KG1 (cell line): ENCODE measurements at places on chromosomes 11 and 22.

DNA sequence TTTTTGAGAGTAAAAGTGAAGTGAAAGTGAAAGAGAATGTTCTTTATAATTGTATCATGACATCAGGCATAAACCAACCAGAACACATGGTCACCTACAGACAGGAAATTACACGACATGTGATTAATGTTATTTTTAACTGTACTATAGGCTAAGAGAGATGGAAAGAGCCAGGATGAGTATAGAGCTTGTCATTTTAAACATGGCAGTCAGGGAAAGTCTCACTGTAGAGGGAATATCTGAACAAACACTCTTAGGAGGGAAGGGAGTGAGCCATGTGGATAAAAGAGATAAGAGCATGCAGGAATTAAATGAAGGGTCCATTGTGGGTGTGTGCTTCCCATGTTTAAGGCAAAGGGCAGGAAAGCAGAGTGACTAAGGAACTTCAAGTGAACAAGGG is 599.1 kb upstream of the FAT3 start:
- no peak for DNase-seq

DNA sequence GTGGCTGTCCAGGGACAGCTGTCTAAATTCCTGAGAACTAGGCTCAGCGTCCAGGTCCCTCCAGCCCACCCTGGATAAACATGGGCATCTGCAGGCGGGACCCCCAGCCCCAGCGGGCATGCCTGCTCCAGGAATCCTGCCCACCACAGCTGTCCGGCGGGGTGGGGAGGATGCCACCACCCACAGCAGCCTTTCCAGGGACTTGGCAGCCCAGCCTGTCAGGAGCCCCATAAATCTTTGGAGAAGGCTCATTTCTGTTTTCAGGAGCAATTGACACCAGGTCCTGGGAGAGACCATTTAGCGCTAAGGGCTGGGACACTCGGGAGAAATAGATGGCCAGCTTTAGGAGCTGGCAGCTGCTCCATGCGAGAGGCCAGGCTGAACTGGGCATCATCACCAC is 358.9 kb downstream of the CADM1 start:
- DNase-seq: no peak

- DNase-seq: no peak
Observed at GRCh38 chr11:16883174-16883573, 131.0 kb downstream of the PLEKHA7 start.

GRCh38 chr11:25981998-25982397 is 349.9 kb upstream of the ANO3 start:
- DNase-seq: no peak

- DNase-seq: no peak
Observed at GRCh38 chr11:81449588-81450156, 1284.0 kb downstream of the FAM181B start.

- DNase-seq: no peak
Observed at GRCh38 chr11:131483877-131484276, 113.5 kb downstream of the NTM start.

DNA sequence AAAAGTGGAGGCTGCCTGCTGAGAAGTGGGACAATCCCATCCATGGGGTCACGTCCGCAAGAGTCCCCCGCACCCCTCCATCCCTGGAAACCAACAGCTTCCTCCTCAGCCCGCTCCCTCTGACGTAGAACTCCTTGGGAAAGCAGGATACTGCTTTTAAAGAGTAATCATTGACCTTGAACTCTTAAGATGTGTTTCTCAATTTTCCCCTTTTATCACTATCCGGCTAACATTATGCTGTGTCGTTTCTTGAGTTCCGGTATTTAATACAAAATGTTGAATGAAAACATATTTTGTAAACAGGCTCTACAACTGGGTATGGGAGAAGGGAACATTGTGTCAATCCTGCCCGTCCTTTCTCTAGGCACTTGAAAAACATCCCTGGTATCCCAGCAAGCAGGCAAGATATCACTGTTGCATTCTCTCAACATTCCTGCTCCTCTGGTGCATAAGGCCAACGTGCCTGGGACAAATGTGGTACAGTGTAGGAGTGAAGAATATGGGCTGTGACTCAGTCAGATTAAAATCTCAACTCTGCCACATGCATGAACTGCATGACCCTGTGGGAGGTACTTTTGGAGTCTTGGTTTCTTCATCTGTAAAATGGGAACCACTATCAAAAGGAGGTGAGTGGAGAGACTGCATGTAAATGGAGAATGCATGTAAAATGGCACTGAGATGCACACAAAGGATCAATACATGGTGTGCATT is 52.8 kb downstream of the WT1 start:
- DNase-seq: no peak

GRCh38 chr11:75576499-75576918 is 14.5 kb downstream of the SERPINH1 start:
- peak; percentile 23 for DNase-seq

GRCh38 chr11:66012371-66012945 is 650 bp downstream of the CST6 start:
- DNase-seq: no peak

GRCh38 chr11:96199563-96200025 is 143.4 kb downstream of the MAML2 start:
- no peak for DNase-seq

DNA sequence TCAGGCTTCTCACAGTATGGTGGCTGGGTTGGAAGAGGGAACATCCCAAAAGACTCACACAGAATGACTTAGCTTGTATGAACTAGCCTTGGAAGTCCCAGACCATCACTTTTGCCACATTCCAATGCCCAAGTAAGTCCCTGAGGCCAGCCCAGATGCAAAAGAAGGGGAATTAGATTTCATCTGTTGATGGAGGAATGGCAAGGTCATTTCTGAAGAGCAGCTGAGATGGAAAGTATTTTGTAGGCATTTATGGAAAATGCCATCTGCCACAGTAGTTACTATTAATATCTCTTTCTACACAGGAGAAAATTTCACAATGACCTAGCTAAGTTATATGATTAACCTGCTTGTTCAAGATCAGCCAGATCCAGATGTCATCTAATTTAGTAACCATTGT is 58.8 kb downstream of the ENDOD1 start:
- DNase-seq: no peak

DNA sequence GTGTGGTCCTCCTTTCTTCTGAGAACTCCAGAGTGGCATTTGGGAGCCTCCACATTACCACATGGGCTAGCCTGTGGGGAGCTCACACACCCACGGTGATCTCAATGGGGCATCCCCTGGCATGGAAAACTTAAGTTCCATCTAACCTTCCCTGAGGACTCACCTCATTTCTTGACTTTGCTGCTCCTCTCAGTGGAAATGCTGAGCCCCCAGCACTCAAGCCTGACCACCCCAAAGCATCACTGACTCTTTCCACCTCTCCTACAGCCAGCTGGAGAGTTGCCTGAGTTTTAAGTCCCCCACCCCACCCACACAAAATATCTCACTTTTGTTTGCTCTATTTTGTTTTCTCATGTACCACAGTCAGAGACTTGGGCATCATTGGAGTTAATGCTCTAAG is 23.8 kb upstream of the PARVA start:
- no peak for DNase-seq

- no peak for DNase-seq
Observed at GRCh38 chr22:44341431-44342346, 28.9 kb upstream of the SHISAL1 start.

GRCh38 chr11:95445746-95446333 is 214.8 kb upstream of the SESN3 start:
- no peak for DNase-seq

- DNase-seq: no peak
Observed at GRCh38 chr11:2548596-2548995, 103.8 kb downstream of the KCNQ1 start.

- no peak for DNase-seq
Observed at GRCh38 chr11:31711137-31711536, 100.0 kb downstream of the PAX6 start.

DNA sequence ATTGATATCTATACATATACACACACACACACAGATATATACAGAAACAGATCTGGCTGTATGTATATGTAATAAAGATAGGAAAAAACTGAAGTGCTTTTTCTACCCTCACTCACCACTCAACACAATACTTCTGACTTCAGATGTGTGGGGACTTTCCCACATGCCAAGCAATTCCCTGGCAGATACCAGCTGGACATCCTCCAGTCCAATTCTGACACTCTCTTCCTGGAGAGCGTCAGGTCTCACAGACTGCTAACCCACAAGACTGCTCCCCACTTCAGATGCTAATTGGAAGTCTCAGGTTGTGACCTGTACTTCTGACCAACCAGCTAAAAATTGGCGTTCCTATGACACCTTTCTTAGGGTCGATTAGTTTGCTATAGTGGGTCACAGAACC is 140.6 kb downstream of the ATG16L2 start:
- DNase-seq: no peak

GRCh38 chr22:21929253-21929652 is 23.4 kb downstream of the PPM1F start:
- no peak for DNase-seq

DNA sequence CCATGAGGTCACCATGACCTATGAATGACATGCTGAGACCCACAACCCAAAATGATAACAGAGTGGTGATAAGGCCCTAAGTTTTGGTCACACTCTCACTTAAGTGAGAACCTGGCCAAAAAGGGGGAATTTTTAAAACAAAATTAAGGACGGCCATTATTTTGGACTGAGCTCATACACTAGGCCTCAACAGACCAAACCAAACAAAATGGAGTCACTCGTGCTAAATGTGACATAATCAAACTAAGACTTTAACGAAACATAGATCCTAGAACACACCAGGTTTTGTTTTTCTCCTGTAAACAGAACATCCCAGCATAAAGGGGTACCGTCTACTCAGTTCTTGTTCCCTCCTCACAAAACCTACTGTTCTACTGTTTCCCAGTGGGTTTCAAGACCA is 11.4 kb downstream of the APOBEC3H start:
- DNase-seq: no peak

DNA sequence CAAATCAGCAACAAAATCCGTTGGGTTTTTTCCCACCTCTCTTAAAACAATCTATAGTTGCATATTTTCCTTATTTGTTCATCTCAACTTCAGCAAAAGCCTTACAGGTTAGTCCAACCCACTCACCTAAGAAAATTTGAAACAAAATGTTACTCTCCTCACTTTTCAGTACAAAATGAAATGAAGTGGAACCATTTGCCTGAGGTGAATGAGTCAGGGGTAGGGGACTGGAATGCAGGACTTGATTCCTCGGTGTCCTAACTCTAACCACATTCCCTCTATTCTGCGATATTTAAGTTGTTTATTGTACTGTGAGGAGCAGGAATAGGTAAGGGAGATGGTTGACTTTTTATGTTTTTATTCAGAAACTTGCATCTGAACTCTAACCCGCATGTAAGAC is 16.4 kb downstream of the ATP5MG start:
- no peak for DNase-seq

- DNase-seq: no peak
Observed at GRCh38 chr11:108307751-108308150, 84.9 kb downstream of the ATM start.

DNA sequence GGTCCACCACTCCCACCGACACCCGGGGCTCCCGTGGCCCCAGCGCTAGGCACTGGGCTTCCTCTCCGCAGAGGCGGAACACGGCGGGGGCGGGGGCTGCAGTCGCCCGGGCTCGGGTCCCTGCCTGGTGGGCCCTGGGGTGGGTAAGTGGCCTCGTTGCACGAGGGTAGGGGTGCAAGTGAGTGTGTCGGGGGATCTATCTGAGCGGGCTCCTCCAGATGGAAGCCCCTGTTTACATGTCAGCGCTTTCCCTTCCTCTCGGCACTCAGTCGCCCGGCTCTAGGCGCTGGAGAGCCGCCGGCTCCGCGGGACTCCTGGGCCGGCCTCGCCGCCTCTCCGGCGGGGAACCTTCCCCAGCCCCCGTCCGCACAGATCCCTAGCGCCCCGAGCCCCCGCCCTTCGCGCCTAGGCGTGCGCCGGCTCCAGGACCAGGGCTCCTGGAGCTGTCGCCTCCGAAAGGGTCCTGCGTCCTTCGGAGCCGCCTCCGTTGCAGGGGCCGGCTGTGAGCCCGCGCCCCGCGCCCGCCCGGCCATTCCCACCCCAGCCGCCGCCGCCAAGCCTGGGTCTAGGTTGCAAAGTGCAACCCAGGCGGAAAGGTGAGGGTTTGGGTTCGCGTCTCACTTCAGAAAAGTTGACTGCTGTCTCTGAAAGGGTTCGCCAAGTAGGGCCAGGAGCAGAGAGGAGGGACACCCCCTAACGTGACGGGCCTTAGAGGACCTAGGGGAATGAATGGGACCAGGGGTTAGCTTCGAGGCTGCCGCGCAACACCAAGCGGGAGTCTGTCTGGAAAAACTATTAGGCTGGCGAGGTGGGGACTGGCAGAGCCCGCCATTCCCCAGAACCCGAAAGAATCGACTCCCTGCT is 978 bp downstream of the FLI1 start:
- no peak for DNase-seq

DNA sequence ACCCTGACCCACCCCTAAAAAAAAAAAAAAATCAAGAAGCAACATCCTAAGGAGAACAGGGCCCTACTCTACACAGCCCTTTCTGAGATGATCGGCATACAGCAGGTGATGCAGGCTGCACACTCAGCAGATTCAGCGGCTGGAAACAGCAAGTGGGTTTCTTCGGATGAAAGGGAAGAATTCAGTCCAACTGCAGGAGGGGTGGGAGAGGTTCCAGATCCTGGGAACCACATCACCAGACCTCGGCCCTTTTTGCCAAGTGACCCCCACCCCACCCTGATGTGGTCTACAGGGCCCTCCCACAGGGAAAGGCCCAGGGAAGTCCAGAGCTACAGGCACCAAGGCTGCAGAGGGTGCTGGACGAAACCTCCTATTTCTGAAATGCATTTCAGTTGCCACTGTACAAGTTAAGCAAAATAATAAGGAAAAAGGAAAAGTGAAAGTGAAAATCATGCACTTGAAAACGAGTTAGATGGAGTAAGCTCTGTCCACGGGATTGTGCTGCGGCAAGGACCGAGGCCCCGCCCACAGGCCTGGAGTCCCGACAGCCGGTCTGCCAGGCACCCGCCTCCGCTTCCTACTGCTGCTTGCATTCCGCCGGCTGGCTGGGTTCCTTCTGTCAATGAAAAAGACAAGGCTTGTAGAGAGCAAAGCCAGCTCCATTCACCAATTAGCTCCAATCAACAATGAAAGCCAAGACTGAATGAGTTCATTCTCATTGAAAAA is 16.0 kb upstream of the PHLDA2 start:
- DNase-seq: no peak

DNA sequence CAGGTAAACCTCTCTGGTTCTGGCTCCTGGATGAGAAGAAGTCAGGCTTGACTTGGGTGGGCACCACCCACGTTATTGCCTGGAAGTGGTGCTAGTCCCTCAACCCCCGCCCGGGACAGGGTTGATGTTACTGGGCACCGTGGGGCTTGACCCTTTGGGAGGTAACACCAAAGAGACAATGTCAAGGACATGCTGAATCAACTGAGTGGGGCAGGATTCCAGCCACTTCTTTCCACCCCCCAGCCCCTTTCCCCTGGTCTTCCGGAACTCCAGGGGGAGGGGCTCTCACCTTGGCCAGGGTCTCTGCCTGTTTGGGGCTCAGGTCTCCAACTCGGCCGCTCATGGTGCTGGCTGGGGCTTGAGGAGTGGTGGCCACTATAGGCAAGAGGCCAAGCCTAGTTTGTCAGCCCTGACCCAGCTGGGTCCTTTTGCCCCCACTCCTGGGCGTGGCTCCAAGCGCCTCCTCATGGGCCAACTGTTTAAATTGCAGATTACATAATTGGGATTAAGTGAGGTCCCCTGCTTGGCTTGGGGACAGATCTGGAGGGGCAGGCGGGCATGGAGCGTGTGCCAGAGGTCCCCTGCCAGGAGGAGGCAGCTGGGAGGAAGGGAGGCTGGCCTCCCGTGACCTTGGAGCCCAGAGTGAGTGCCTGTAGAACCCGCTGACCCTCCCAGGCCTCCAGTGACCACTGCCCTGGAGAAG is at the start of gene SEC14L3:
TSS of gene SEC14L3 (minus strand) at position 402 of the 703 bp plus-strand sequence. CDS start at position 343, 59 bp downstream.
- no peak for DNase-seq

GRCh38 chr11:129213261-129213660 is 21.1 kb upstream of the ARHGAP32 start:
- no peak for DNase-seq

GRCh38 chr11:55895216-55895615 is 12.1 kb downstream of the TRIM51 start:
- DNase-seq: no peak
